ENCODE measurements at places on chromosomes 1 and 21.

DNA sequence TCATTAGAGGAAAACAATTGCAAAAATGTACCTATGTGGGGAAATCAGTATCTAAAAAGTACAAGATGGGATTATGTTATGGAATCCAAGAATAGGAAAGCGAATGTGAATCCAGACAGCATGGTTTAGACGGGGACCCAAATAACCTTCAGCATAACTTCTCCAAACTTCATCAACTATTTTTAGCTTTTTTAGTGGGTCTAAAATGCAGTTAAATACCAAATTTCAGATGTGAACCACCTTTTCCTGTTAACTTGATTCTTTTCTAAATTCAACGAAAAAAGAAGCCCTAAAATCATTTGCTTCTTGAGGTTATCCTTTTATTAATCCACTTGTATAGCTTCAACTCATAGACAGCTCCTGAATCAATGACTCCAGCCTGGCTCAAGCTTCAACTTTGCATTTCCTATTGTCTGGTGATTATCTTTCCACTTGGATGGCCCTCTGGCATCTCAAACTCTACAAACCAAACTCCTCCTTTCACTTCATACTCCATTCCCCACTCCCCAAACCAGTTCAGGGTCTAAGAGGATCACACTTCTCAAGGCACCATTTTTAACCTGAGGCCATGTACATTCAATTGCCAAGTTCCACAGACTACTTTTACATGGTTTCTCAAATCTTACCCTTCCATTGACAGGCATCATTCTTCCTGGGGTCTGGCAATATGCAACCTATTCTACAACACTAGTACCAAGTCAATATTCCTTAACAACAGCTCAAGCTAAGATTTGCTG lies 7.4 kb downstream of the ERRFI1 start:
- DNase-seq: no peak

DNA sequence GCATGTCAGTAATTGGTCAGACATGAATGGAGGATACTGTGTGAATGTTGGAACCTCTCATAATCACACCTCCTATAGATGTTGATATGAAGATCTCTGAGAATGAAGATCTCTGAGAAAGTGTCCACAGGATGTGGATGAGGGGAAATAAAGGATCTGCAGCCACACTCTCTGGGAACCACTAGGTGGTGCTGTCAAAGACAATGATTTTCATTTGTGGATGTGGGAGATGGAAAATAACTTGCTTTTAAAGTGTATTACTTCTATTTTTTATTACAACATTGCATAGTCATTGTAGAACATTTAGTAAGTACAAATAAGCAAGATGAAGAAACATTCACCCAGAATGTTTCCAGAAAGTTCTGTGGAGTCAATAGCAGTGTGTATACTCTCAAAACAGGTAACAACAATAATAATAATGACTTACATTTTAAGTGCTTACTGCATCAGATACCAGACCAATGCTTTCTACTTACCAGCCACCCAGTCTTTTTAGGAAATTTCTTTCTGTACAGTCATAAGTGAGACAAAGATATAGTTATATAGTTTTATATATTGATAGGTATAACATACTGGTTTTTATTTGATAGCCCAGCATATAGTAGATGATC lies 128.2 kb downstream of the ATG4C start:
- DNase-seq: no peak

GRCh38 chr21:19785941-19786340 lies 1212.3 kb upstream of the NCAM2 start:
- DNase-seq: no peak

- no peak for DNase-seq
Observed at GRCh38 chr1:3904006-3904842, 4.2 kb upstream of the C1orf174 start.

- no peak for DNase-seq
Observed at GRCh38 chr1:107795441-107795840, 169.5 kb downstream of the VAV3 start.
